MG63 (cell line): ENCODE measurements at places on chromosomes 5 and 9.
A peak's percentile ranks its signal among the peaks of the same experiment; 100 is the strongest.

DNA sequence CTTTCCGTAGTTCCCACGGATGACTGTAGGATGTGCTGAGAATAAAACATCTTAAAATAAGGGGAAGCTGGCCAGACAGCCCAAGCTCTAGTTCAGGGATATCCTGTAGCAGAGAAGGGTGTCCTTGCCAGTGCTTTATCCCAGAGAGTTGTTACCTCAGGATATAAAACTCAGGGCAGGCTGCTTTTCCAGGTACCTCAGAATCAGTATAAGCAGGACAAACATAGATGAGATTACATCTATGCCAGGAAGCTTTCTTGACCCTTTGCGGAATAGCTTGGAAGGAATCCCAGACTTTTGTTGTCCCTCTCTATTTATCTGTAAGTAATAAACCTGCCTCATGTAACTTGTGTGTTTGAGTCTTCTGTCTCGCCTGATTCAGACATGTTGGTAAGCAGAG lies 565.7 kb downstream of the PRDM9 start:
- DNase-seq: no peak

GRCh38 chr5:126443374-126443851 lies 20.2 kb downstream of the GRAMD2B start:
- no peak for DNase-seq

- peak; percentile 40 for DNase-seq
These were observed 2.0 kb downstream of the RNF44 start for GRCh38 chr5:176535101-176535663.

DNA sequence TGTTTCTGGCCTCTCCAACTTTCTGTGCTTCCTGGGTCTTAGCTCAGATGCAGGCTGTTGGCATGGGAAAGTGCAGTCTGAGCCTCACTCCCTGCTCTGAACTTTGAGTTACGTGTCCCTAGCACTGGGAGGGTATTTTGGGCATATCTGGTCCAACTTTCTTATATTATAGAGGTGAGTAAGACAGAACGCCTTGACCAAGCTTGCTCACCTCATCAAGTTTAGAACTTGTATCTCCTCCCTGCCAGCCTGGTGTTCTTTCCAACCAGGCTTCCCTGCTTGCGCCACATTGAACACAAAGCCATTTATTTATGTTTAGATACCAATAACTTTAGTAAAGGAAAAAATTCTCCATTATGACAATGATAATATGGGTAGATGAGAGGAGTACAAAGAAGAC lies 33.2 kb downstream of the TNC start:
- DNase-seq: no peak

DNA sequence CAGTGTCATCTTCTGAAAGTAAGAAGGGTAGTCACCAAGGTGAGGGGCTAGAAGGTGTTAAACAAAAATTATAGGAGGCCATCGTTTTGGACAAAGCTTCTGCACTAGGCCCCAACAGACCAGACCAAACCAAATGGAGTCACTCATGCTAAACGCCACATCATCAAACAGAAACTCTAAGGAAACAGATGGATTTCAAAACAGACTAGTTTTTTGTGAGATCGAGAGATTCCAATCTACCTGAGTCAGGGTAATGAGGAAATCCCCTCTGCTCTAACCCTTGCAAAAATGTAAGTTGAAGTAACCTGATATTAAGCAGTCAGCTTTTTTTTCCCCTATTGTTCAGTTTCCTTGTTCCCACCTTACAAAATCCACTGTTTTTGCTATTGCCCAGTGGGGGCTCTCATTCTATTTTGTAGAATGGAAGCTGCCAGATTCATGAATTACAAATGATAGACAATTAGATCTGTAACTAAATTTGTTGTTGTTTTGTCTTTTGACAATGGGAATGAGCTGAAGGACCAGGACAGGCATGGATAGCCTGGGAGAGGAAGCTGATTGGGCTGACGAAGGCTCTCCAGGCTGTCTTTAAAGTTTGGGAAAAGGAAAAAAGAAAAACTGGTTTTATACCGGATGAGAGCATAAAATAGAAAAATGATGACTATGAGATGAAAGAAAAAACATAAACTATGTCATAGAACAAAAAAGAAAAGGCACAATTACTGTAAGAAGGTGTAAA lies 94.7 kb upstream of the ADAMTSL1 start:
- DNase-seq: no peak

- peak; percentile 69 for DNase-seq
These were observed 90.0 kb downstream of the ARRDC3 start for GRCh38 chr5:91293131-91293530.

DNA sequence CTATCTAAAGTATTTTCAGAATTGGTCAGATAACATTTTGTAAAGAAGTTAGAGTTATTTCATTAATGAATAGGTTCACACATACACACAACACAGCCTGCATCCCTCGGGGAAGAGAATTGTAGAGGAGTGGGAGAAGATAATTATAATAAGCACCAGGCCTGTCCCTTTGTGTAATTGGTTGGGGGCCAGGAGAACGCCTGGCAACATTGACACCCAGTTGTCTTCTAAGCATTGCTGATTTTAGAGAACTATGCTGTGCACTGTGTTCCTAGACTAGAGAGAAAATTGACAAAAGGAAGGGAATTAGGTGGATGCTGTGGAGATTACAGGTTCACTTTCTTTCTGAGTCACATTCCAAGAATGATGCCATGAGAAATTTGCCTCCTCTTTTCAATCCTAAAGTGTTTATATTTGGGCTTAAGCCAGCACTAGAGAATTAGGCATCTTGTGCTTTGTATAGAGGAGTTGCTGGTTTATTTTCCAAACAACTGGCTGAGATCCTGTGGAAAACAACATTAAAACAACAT lies 247.6 kb downstream of the COX7C start:
- DNase-seq: no peak

GRCh38 chr5:124908581-124909451 lies 162.4 kb upstream of the ZNF608 start:
- no peak for DNase-seq

GRCh38 chr5:30438785-30439184 lies 754.7 kb upstream of the CDH6 start:
- no peak for DNase-seq

GRCh38 chr9:95726756-95727155 lies 148.7 kb upstream of the ERCC6L2 start:
- no peak for DNase-seq

DNA sequence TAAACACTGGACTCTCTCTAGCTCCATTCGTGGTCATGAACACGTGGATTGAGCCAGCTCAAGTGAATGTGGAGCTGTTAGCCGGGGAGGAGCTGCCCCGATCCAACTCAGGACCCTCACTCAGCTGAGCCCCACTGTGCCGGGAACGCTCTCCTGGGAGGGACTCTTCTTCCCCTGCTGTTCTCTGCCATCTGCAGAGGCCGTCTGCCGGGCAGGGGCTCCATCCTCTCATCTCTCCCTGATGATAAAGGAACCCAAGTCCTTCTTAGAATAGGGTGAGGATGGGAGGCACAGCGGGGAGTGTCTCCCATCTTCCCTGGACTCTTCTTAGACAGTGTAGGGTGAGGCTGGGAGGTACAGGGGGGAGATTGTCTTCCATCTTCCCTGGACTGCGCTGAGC lies 120.5 kb upstream of the IRX4 start:
- no peak for DNase-seq

DNA sequence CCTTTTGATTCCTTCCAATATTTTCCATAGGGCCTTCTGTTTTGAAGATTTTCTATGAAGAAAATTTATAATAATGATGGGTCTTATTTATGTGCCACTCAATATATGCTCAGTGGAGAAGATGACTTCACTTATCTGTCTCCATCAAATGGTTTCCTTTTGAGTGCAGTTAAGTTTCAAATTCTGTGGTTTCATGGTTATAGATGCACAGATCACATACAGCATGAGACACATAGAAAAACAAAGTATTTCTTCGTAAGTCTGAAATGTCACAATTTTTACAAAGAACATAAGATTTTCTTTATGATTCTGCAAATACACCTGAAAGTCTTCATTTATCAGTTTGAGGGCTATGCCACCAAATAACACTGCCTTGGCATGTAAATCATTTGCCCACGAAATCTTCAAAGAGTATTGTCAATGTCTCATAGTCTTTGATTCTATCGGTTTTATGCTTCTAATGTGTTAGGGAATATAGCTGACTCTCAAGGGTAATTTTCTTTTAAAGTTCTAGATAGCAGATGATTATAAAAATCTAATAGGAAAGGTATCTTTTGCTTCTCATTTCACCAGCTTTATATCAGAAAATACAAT lies 14.1 kb downstream of the CFAP95 start:
- no peak for DNase-seq

GRCh38 chr5:98106116-98107031 lies 667.1 kb upstream of the RGMB start:
- no peak for DNase-seq

DNA sequence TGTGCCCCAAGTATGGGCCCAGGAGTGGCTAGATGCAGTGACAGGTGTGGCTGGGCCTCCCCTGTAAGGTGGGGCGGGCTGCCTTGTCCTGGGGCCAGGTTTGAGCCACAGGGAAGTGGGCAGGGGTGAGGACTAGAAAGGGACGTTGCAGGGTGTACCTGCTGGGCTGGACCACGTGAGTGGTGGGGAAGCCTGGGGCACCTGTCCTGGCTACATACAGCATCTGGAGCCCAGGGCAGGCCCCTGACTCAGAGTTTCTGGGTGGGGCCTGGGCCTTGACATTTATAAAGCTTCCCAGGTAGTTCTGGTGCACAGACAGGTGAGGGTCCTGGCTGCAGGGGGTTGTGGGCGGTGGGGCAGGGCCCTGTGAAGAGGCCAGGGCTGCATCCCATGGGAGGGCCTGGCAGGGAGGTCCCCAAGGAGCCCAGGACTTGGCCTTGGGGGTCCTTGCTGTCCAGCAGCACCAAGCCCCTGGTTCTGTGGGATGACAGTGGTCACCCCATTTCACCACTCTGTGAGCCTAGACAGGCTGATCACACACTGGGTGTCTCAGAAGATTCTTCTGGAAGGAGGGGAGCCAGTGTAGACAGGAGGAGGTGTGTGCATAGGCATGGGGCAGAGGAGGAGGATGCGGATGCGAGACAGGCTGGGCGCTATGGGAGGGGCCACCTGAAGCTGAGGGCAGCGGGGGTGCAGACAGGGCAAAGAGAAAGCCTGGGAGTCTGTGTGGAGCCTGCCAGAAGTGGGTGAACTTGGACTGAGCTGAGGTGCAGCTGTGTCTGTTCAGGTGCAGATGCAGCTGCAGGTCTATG lies 94.0 kb downstream of the PHF2 start:
- peak; percentile 65 for DNase-seq

GRCh38 chr5:130890610-130891009 lies 274.4 kb downstream of the HINT1 start:
- DNase-seq: no peak

DNA sequence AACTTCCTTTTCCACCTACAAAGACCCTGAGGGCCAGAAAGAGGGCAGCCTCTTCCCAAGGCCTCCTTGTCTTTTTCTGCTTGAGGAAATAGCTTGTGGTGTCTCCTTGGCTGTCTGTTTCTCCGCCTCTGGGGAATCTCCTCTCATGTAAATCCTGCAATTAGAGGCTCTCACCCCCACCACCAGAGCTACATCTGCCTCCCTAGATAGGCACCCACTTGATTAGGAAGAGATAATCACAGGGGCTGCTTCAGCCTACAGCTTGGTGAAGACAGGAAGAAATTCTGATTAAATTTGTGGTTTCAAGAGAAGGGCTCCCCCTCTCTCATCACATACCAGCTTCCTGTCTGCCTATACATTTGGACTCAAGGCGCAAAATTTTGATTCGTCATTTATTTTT lies 75.6 kb downstream of the TLR4 start:
- no peak for DNase-seq

- DNase-seq: no peak
These were observed 96.8 kb upstream of the TAS2R1 start for GRCh38 chr5:9726931-9727330.

DNA sequence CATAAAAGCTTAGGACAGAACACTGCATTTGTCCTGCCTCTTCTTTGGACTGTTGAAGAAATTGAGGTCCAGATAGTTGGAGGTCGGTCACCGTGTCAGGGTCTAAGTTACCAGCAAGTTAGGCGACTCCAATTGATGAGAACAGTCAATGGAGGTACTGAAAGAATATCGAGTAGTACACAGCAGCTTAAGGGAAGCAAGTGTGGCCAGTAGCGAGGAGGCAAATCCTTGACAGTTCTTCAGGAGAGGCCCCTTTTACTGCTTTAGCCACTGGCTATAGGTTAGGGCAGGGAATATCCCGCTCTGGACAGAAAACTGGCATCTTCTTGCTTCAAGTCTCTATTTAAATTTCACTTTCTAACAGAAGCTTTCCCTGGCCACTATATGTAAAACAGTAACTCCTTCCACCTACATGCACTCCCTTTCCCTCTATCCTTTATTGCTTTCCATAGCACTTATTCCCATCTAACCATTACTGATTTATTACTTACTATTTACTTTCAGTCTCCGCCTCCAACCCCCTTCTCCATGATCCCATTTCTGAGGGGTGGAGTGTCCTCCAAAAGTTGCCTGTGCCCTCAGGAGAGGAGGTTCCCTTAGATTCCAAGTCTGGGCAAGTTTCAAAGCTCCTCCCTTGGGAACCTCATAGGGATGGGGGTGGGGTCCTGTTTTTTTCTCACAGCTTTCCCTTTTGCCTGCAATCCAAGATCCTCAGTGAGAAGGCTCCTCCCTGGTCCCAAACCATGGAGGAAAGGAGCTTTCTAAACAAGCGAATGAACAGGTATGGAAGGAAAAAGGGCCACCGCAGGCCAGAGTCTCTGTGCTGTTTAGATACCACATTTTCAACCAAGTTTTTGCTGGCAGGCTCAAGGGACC lies 4.1 kb upstream of the PRDM6 start:
- DNase-seq: no peak

GRCh38 chr5:175443514-175444059 lies 395 bp downstream of the DRD1 start:
- no peak for DNase-seq

DNA sequence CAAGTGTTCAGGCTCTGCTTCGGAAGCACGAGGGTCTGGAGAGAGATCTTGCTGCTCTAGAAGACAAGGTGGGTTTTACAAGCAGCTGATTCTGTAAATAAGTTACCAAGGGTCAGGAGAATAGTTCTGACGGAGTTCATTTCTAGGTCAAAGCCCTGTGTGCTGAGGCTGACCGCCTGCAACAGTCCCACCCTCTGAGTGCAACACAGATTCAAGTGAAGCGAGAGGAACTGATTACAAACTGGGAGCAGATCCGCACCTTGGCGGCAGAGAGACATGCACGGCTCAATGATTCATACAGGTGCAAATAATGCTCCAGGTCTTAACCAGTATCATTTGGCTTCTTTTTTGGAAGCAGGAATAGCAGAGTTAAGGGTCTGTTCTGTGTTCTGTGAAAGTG lies 24.8 kb downstream of the SPTAN1 start:
- DNase-seq: no peak

DNA sequence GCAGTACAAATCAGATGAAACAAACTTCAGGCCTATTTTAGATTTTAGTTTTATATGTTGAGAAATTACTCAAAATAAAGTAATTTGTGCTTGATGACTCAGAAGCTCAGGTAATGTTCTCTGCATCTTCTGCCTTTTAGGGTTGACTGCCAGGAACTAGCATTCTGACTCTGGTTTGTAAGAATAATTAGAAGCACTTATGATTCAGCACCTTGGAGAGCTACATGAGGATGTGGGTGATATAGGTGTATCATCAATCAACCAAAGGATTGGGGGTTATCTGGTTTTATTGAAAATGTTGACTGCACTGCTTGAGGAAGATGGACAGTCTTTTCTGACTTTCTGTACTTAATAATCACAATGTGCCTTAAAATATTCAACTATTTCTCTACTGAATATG lies 118.7 kb upstream of the SGCD start:
- no peak for DNase-seq
